ENCODE measurements at places on chromosomes 4 and X.

DNA sequence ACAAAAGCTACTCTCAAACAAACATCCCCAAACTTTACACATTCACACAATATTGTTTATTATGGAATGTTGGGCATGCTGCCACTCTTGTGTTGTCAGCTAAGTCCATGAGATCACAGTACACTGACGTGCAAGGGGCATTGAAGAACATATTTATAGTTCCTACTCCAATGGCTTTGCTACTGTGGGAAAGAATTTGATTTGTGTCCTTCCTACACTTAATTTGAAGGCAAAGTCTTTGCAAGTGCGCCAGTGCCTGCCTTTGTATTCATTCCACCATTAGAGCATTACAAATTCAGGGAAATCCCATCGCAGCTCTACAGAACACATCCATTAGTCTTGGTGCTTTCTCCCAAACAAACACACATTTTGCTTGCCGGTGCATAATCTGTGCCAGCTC lies 45.4 kb upstream of the FTHL17 start:
- DNase-seq, result no peak

DNA sequence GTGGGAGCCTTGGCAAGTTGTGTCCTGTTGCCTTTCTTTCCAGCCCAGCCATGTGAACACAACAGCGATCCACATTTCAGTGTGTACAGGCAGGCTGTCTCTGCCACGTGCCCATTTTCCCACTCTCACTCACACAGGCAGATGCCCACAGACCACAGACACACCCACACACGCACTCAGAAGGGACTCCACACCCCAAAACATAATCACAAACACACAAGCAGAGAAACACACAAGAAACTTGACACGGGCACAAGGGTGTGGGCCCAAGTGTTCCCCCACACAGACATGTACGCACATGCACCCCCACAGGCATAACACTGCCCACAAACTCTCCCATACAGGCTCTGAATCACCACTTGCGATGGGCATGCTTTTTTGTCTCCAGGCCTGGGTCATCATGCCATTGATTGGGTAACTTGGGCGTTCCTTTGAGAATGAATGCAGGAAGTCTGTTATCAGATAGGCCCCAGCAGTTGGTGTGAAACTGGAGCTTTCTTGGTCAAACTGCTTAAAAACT lies 84.3 kb downstream of the NBDY start:
- peak; percentile 59 for DNase-seq

DNA sequence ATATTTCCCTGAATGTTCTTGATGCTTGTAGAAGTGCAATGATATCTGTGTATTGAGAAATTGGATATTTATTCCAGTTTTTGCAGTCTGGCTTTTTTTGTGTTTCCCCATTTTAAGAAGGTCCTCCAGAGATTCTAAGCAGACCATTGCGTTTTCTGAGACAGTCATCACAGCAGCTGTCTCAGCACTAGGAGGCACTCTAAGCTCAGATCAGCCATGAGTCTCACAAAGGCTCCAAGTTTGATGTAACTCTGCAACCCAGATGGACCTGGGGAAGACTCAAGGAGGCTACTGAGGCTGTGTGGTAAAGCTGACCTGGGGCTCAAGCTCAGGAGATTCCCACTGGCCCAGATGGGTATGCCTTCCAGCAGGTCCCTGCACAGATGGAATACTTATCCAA lies 89.3 kb upstream of the CYLC1 start:
- no peak for DNase-seq

DNA sequence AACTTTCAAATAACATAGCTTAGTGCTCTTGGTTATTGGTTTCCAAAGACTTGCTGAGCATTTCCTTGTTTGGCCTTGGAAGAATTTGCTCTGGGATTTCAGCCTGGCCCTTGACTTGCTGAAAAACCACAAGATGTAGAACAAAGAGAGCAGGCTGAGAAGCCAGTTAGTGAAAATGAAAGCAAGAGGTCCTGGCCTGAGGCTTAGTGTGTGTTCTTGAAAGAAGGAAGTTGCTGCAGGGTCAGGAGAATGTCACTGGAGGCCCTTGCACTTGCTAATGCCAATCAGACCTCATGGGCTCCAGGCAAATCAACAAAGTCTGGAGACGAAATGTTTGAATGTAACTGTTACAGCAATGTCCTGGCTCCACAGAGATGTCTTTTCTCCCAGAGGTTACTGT lies 79.4 kb downstream of the SYNPO2 start:
- no peak for DNase-seq

DNA sequence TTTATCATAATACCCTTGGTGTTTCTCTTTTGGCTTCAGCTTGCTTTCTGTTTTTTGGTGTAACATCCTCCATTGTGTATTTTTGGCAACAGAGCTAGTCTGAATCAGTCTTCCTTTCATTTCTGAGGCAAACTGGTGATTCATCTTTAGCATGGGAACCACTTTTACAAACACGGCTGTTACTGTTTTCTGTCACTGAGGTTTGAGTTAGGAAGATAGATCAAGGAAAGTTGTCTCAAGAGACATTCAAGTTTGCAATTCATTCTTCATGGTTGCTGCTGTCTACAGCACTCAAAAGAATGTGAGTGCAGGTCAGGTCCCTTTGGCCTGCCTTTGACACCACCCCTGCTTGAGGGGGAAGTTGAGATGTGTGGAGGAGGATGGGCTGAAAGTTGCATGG lies 36.3 kb downstream of the IL21 start:
- DNase-seq, result peak; percentile 11

DNA sequence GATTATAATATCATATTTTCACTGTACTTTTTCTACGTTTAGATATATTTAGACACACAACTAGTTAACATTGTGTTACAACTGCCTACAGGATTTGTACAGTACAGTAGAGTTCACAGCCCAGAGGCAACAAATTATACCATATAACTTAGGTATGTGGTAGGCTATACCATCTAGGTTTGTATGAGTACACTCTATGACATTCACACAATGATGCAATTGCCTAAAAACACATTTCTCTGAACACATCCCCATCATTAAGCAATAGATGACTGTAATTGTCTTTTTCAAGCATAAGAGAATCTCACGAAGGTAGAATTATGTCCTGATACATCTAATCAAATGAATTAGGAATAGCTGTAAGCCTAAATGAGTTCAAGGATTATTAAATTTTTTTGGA lies 12.3 kb upstream of the TIGD2 start:
- DNase-seq, result no peak

DNA sequence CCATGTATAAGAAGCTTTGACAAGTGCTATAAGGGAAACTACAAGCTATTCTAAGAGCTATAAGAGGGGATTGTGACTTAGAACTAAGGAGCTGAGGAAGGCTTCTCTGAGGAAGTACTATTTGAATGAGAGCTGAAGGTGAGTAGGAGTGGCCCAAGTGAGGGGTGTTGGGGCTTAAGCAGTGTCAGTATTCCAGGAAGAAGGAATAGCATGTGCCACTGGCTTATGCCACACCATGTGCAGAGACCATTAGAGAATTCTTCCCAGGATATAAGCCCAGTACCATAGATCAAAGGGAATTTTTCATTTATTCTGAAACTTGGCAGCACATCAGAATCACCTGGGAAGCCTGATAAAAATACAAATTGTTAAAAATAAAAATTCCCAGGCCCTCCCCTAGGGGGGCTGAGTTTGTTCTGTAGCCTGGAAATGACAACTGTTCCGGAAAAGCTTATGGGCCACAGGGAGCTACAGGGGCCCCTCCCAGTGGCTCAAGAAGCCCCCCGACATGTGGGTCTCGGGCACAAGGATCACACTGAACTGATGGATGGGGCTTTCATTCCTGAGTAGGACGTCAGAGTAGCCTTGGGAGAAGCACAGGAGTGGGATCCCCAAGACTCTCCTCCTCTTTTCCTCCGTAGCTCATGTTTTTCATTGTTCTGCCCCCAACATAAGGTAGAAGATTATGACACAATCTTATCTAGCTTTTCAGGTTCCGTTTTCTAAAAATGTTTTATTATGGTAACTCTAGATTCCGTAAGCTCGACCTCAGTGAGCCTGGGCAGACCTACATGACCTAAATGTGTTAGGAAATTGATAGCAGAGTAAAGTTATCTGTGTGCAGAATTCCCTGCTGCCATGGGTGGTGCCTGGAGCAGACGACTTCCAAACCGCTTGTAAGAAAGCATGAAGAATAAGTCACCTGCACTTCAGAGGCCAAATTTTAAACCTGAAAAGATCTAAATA lies 119.3 kb downstream of the AFF1 start:
- DNase-seq, result no peak

DNA sequence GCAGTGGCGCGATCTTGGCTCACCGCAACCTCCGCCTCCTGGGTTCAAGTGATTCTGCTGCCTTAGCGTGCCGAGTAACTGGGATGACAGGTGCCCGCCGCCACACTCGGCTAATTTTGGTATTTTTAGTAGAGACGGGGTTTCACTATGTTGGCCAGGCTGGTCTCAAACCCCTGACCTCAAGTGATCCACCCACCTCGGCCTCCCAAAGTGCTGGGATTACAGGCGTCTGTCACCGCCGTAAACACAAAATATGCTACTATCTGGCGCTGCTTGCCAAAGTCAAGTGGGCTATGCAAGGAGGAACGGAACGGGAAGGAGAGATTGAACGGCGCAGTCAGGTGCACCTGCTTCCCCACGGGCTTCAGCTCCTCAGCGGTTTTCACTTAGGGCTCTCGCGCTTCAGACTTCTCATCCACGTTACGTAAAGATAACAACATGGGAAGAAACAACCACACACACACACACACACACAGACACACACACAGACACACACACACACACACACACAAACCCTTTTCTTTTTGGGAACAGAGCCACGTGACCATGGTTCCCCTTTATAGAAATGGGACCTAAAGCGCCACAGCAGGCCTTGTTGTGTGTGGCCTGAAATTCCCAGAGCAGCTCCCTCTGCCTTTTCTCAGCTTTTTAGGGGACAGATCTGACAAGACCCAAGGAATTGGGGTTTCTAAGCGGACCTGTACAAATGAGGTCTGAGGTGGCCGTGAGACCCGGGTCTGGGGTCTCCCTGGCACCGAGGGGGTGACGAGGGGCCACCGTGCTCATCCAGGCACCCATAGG lies 1.5 kb downstream of the P2RY8 start:
- DNase-seq, result peak; percentile 46

DNA sequence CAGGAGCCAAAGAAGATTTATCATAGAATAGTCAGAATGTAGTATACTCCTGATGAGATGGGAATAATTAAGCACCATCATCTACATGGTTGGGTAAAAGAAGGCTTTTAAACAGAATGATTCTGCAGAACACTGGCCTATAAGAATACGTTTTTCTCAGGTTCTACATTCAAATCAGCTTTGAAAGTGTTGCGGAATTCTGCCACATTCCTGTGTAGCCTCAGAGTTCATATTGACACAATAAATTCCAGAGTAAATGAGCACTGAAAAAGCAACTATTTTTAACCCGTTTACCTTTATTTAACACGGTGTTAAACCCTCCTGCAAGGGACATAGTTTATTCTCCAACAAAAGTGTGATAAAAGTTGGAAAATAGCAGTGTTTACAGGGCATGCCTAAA lies 950.2 kb upstream of the SLIT2 start:
- DNase-seq, result no peak

GRCh38 chrX:131837325-131837724 lies 185.8 kb upstream of the STK26 start:
- DNase-seq, result no peak

- DNase-seq, result no peak
Measured at GRCh38 chr4:6548201-6548881, 26.6 kb upstream of the MAN2B2 start.

GRCh38 chrX:11329021-11329420 lies 35.8 kb downstream of the AMELX start:
- no peak for DNase-seq

- DNase-seq, result no peak
Measured at GRCh38 chr4:166195101-166195500, 322.1 kb downstream of the TLL1 start.

DNA sequence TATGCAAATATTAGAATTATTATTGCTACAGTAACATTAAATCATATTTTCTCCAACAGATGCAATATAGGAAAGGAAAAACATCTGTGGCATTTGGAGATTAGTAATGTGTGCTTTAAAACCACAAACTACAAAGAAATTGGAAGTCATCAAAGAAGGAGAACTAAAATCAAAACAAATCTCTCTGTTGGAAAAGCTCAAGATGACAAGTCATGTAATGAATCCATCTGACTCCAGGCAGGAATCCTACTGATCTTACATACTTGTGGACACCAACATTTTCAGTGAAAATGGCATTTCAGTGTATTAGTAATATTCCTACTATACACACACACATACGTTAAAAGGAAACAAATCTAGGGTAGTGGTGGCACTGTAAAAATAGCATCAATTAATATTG lies 98.2 kb downstream of the SLC39A8 start:
- DNase-seq, result no peak

GRCh38 chr4:141109983-141110382 lies 23.3 kb downstream of the RNF150 start:
- DNase-seq, result no peak

DNA sequence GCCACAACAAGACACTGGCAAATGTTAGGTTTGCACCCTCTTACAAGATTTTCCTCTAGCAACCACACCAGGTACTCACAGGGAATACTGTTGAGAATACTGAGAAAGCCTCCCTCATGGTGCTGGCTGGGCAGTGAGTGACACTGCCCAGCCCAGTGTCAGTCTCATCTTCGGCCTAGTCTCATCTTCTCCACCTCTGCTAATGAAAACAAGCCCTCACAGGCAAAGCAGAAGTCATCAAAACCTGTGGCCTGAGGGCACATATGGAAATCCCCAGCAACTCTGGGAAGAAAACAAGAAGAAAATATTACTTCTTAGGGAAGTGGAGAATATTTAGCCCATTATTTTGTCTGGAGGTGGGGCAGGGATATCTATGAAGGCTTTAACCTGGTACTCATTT lies 7.9 kb upstream of the ADAM29 start:
- DNase-seq, result no peak

- DNase-seq, result no peak
Measured at GRCh38 chr4:147790412-147790811, 58.5 kb downstream of the ARHGAP10 start.

GRCh38 chr4:125789023-125789422 lies 474.3 kb downstream of the FAT4 start:
- no peak for DNase-seq

GRCh38 chr4:120703908-120704307 lies 218.6 kb downstream of the PRDM5 start:
- DNase-seq, result no peak

- no peak for DNase-seq
Measured at GRCh38 chr4:22471999-22472461, 43.8 kb downstream of the ADGRA3 start.

DNA sequence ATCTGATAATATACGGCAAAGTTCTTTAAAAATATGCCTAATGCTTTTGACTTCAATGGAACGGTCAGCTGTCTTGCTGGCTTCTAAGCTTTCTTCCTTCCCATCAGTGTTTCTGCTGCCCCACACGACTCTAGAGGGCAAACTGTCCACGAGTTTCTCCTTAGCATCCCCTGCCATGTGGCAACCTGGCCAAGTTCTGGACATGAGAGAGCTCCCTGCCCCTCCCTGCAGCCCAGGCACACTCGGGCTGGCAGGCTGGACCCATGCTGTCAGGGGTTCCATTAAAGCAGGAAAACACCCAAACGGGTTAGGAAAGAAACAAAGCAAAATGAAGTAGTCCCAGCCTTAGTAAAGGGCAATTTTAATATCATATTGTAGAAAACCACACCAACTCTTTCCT lies 38.8 kb downstream of the KDR start:
- no peak for DNase-seq

- peak; percentile 65 for DNase-seq
Measured at GRCh38 chr4:71270901-71271300, 67.9 kb upstream of the SLC4A4 start.

GRCh38 chr4:1885414-1885813 lies 14.2 kb downstream of the NSD2 start:
- DNase-seq, result no peak

GRCh38 chrX:65894133-65894532 lies 145.7 kb downstream of the VSIG4 start:
- peak; percentile 20 for DNase-seq
